KG1 (cell line): ENCODE measurements at places on chromosomes 16 and 17.

GRCh38 chr17:40813804-40814203 lies 8.6 kb downstream of the KRT10 start:
- DNase-seq, result no peak

- no peak for DNase-seq
Observed at GRCh38 chr17:63578769-63579111, 22.0 kb upstream of the TACO1 start.

DNA sequence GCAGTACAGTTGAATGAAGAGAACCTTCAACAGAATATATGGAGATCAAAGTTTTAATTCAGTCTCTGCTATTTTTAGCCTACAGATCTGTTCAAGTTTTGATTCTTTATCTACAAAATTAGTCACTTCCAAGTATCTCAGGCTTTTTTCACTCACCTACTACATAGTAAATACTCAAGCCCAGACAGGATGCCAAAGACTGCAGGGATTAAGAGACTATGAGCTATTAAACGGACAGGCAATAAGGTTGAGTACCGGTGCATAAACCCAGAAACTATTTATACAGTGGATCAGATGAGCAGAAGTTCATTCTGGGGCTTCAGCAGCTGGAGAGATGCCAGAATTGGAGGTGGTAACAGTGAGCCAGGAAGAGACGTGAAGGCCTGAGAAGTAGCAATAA lies 18.7 kb upstream of the OR3A1 start:
- DNase-seq, result no peak

- no peak for DNase-seq
Observed at GRCh38 chr16:29192329-29193247, 207.7 kb downstream of the LAT start.

GRCh38 chr17:56320443-56320842 lies 167.2 kb downstream of the ANKFN1 start:
- no peak for DNase-seq

- DNase-seq, result no peak
Observed at GRCh38 chr16:55944377-55944802, 69.2 kb upstream of the CES5A start.

GRCh38 chr17:82009413-82009812 lies 13.3 kb downstream of the CENPX start:
- no peak for DNase-seq

DNA sequence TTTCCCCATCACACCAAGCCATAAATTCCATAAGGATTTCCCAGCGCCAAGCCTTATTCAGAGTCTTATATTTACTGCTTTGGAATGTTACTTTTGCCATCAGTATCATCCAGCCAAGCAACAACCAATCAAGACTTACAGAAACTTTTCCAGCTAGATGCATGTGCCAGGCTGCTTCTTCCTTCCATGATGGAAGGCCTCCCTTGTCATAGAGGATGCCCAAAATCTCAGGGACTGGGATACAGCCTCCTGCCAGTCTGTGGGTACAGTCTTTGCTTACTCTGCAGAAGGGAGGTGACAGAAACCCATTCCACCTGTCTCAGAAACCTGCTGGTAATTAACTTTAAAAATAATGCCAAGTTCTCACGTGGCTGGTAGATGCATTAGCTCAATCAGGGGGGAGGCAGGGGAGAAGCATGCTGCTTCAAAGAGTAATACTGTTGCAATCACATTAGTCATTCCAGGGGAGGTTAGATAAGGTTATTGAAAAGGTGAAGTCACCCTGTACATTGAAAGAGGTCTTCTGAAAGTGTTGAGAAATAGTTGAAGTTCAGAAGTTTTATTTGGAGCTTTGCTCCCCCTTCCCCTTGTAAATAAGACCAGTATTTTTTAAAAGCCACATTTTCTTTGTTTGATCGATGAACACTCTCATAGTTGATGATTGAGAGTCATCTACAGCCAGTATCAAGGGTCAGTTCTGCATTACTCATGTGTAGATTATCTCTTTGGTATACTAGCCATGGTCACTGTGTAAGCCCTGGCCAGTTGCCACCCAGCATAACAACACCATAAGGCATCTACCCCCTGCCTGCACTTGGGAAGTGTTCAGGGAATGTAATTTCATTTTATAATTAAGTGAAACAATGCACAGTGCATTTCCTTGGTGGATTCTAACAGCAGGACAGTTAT lies 22.2 kb downstream of the HLF start:
- DNase-seq, result no peak

DNA sequence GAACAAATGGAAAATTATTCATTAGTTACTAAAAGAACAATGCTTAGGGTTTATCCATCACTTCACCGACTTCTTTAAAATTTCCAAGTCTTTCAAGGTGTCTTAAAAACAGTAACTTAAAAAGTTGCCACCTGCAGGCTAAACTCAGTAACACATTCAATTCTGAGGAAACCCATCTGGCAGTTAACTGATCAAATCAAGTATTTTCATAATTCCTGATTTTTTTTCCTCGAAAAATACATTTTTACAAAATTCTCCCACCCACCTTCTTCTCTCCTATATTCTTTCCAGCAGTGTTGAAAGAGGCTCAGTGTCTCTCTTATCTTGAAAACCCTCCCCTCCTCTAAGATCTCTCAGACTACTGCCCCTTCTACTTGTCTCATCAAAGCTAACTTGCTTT lies 29.9 kb downstream of the PARN start:
- DNase-seq, result no peak

DNA sequence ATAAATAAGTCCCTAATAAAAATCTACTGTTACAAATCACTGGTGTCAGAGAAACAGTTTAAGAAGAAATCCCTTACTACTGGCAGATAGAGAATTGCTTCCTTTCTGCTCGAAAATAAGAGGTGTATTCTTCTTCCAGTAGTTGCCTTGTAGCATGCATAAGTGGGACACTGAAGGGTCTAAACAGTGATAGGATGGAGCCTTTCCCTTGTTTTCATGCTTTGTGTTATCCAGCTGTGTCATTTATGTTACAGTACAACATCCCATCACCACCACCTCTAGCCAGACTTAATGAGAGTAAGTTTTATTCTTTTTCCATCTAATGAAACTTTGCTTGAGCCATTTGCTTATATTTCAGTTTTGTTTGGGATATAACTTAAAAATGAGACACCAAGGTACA lies 54.3 kb downstream of the NLK start:
- no peak for DNase-seq

DNA sequence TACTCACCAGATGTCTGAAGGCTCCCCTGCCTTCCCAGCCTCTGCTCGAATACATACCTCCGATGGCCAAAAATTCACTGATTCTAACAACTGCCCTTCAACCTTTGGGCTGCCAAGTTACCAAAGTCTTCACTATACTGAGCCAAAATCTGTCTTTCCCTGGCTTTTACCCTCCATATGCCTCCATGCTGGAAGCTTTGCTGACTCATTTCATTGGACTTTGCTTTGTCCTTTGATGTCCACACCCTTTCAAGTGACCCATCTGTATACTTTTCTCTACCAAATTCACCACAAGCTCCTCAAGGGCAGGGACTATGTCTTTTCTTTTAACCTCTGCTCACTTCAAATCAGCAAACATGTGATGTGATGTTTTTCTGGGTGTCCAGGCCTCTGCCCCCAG lies 21.0 kb upstream of the MTMR4 start:
- no peak for DNase-seq
